ENCODE measurements at places on chromosomes 7 and 10.

DNA sequence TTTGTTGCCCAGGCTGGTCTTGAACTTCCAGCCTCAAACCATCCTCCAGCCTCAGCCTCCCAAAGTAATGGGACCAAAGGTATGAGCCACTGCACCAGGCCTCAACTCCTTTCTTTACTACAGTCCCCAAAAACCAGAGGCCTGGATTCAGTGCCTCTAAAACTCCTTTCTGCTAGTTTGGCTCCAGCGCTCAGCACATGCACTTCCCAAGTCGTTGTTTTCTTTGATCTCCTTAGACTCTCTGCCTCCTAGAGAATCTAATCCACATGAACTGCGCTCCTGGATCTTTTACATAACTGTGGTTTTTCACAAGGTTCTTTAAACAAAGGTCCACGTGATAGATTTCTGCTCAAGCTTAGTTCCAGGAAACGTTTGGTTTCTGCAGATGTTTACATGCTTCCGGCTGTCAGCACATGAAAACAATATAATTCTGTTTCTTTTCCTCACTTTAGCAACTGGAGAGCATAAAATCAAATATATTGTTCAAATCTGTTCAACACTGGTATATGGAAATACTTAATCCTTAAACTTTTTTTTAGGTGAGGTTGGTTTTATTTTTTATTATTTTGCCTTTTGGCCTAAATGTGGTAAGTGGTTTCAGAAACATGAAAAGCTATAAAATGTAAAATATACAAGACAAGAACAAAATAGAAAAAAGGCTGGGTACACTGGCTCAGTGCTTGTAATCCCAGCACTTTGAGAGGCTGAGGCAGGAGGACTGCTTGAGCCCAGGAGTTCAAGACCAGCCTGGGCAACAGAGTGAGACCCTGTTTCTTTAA, 270.5 kb upstream of the MKLN1 start:
- no peak for DNase-seq

DNA sequence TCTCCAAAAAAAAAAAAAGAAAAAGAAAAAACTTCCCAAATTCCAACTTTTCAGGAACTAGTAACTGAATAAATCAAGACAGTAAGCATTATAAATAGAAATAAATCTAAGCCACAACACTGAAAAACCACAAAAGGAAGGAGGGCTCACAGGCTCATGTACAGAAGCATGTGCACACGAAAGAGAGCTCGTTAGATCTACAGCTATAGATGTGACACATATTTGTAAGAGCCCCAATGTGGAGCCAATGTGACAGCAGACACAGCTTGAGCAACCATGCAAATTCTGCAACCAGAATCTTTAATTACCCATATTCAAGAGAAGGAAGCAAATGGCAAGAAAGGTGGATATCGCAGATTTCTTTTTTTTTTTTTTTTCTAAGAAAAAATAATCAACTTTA, 94.7 kb downstream of the SORBS1 start:
- DNase-seq: no peak

DNA sequence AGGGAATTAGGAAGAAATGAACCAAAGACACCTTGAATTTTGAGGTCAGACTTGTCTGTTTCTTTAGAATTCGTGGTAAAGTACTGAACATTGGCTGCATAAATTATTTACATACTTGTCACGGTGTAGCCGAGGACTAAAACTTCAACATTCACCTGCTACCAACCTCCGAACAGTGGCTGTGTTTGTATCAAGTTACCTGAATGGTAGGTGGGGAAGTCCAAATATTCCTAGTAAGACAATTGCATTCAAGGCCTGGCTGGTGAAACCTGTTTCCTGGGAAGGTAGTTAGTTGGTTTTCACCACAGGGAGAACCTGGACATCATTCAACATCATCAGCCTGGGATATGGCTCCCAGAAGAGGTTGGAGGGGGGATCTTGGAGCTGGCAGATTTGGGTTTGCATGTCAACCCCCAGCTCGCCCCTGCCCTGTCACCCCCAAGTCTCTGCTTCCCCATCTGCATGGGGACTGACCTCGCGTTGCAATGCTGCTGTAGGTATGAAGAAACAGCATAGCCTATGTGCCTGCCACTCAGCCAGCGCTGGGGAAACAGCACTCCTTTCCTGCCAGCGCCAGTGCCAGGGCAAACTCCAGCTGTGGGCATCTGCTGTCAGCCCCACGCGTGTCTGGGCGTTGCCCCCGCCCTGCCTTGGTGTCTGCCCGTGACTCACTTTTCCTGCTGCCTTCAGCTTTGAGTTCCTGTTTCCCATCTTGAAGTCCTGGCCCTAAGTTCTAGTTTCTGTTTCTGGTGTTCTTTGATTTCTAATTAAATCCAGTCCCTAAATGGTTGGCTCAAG, 12.7 kb upstream of the LARP4B start:
- DNase-seq: no peak

GRCh38 chr7:64870656-64871055, 32.4 kb upstream of the ZNF273 start:
- DNase-seq: no peak

GRCh38 chr7:6495597-6496262, 48.0 kb upstream of the DAGLB start:
- no peak for DNase-seq

DNA sequence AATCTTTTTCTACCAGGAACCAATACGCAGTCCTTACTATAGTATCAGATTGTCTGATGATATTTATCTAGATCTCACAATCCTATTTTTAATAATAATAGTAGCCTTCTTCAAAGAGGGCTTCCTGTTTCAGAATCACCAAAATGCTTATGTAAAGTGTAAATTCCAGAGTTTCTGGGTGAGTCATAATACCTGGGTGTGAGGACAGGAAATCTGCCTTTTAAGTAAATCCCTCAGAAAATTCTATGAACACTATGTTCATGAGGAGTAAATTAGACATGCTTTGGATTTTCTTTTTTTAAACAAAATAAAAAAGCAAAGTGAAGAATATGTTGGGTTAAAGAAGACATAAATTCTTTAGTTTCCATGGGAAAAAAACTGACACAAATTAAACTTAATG, 20.5 kb downstream of the DKK1 start:
- DNase-seq: no peak

DNA sequence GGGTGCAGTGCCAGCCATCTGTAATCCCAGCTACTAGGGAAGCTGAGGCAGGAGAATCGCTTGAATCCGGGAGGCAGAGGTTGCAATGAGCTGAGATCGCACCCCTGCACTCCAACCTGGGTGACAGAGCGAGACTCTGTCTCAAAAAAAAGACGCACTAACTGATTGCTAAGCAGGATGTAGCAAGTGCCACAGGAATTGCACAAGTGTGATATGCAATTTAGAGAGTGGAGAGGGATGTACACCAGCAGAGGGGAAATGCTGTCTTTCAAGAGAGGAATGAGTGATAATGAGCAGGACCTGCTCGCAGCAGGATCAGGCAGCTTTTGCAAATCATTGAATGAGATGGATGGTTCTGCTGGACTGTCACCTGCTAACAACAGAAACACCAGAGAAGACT, 13.3 kb upstream of the SLC16A12 start:
- DNase-seq: no peak

DNA sequence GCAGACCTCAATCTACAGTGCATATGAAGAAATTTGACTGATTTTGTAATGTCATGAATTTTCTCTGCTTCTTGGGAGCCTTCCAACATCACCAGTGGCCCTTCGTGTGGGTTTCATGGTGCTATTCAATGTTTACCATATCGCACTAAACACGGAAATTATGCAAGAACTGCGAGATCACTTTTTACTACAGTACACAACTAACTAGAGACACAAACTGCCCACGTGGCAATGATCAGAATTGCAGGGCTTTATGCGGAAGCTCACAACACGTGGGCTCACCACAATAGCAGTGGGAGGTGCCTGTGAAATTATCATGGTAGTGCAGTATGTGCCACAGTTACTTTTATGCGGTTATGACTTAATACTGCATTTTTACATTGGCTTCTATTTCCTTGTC, 449.7 kb upstream of the KLF6 start:
- DNase-seq: no peak

DNA sequence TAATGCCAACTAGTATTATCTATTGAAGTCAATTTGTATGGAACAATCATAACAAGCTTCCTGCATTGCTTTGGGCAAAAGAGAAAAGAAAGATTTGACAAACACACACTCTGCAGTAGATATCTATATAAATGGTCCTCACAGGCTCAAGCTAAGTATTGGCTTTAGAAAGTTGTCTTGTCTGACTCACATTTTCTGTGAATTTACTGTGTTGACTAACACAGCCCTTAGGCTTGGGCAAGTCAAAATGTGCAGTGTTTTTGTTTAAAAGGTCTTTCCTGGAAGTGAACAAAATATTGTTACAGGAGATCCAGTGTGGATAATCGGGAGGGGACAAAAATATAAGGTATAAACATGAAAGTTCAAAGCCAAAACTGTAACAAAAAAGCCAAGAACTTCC, 194.4 kb downstream of the RELN start:
- no peak for DNase-seq

DNA sequence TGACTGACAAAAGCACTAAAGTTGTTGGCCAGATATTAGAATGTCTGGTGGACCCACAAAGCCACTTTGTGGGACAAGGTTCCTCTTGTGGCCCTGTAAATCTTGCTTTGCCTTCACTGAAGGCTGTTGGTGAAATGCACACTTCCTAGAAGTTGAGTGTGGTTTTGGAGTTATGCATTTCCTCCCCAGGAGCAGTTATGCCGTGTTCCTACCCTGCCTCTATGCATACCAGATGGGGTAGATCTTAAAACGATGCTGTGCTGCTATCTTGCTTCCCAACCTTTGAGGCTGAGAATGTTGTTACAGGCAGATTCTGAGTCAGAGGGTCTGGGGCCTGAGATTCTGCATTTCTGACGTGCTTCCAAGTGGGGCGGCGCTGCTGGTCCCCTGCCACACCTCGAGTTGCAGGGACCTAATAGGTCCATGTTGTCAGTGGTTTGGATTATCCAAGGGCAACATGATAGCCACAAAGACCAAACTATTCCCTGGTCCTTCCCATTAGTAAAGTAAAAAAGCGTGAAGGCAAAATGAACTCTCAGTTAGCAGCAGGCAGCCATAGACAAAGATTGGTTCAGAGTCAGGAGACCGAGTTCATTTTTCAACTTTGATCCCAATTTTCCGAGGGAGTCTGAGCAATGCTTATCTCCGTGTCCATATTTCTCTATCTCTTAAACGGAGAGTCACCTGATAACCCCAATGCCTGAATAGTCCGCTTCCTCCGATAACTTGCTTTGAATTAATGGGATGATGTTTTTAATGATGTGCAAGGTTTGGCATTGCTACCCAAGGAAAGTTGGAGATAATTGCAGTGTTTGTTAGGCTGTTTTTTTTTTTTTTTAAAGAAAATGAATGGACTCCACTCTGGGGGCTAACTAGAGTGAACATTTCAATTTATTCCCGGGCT, 55.8 kb downstream of the CDHR3 start:
- DNase-seq: no peak

- no peak for DNase-seq
Measured at GRCh38 chr10:125343118-125343925, 183.0 kb upstream of the CTBP2 start.

GRCh38 chr7:152200395-152200794, 174.9 kb downstream of the GALNT11 start:
- DNase-seq: no peak

DNA sequence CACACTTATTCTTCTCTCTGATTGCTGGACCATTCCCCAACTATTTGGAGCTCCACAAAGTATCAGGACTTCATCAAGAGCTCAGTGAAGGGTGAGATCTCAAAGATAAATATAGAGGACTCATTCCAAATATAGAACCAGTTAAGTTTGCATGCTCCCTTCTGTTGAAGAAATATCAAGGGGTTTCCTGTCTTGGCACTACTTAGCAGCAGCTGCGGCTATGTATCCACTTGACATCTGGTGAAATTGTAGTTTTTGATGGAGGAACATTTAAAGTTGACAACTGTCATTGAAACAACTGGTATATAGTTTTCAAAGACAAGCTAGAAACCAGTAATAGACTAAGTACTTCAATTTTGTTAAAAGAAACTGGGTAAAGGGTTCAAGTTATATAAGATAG, 1.0 kb upstream of the SPAG6 start:
- no peak for DNase-seq

- DNase-seq: no peak
Measured at GRCh38 chr7:107889992-107890391, 991 bp upstream of the DLD start.

GRCh38 chr10:69549959-69550358, 23.3 kb downstream of the NEUROG3 start:
- DNase-seq: no peak

GRCh38 chr10:59803714-59804113, 50.5 kb upstream of the MRLN start:
- no peak for DNase-seq

- DNase-seq: no peak
Measured at GRCh38 chr7:155984028-155984580, 171.8 kb upstream of the SHH start.

- no peak for DNase-seq
Measured at GRCh38 chr7:10779465-10780399, 193.9 kb upstream of the PHF14 start.

GRCh38 chr7:129262324-129262723, 37.5 kb downstream of the AHCYL2 start:
- DNase-seq: no peak

DNA sequence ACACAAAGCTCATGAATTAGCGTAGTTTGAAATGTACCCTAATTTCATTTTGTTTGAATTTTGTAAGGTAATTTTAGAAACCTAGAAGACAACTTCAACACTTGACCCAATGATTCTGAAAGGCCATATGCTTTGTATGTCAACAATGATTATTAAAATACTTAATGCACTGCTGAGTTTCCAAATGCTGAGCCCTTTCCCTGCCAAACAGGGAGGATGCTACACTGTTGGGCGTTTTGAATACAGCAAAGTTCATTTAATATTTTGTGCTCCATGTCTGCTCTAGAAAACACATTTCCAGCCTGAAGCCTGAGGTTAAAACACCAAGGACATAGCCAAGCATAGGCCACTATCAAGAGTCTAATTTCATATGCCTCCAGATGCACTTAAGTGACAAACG, 99.8 kb downstream of the ICA1 start:
- DNase-seq: no peak

DNA sequence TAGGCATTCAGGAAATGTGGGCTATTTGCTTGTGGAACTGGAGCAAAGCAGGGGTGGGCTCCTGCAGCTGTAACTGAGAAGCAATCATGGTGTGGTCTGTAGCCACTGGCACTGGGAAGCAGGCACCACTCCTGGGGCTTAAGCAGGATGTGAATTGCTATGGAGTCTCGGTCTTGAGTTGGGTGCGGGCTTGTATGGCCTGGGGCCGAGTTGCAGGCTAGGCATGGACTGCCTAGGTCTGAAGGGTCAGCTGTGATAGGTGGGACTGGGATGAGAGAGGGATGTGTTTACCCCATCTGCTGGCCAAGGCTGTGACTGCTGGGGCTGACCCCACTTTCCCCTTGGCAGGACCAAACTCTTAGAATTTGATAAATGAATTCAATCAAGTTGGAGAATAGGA, 43.0 kb downstream of the ADCY1 start:
- DNase-seq: no peak
